ENCODE measurements at places on chromosomes 12 and 14. TPM values are rescaled to one million over a fixed set of nuclear protein-coding genes. Genes with fewer than 3 reads are reported as not detected.

Gene MIP
- not detected for total RNA-seq

Gene WNT5B
- total RNA-seq: 273 TPM

Gene TAS2R46
- total RNA-seq: not detected

Gene TBX5
- total RNA-seq: 18.0 TPM

Gene FLVCR2
- total RNA-seq: 2.3 TPM

Gene CD4
- 0.11 TPM for total RNA-seq

Gene CAPZA3
- not detected for total RNA-seq

All from HFFc6 (cell line).